Stimulated activated CD4-positive, alpha-beta T cell treated with anti-CD3 and anti-CD28 coated beads, Interleukin-1b, Interleukin-23, amount 100 ng/mL, for 1 hour (primary cell): ENCODE measurements at places on chromosomes 16 and 17.

DNA sequence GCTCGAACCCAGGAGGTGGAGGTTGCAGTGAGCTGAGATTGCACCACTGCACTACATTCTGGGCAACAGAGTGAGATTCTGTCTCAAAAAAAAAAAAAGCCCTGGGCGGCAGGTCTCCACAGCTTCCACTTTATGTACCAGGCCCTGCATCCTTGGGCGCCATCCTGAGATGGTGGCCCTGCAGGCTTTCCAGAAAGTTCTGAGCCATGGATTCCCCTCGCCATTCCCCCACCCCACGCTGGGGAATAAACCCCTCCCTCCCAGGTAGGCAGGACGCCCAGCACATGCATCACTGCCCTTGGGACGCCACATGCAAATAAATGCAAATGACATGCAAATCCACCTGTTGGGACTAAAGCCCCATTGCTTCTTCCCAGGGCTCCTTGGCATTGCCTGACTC is 13.8 kb upstream of the ZNF469 start:
- no peak for DNase-seq

- no peak for DNase-seq
Observed at GRCh38 chr17:60506312-60506711, 19.7 kb downstream of the APPBP2 start.

- DNase-seq, result peak; percentile 4
Observed at GRCh38 chr17:55420776-55421178, 858 bp downstream of the MMD start.

GRCh38 chr17:2194889-2195335 is 108.7 kb downstream of the SMG6 start:
- DNase-seq, result no peak

DNA sequence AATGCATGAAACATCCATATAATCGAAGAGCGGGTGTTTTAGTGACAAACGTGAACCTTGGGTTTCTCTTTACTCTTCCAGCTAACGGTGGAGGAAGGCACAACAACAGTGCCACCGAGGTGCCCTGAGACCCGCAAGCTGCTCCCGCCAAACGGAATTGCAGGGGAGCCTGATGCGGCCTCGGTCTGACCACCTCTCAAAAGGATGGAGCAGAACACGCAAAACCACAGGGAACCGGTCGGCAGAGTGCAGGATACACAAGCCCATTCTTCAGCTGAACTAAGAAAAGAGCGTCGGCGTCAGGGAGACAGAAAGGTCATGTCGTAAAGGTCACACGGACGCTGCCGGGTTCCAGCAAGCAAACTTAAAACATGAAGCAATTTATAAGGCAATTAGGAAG is 109.5 kb upstream of the ZNF750 start:
- no peak for DNase-seq

DNA sequence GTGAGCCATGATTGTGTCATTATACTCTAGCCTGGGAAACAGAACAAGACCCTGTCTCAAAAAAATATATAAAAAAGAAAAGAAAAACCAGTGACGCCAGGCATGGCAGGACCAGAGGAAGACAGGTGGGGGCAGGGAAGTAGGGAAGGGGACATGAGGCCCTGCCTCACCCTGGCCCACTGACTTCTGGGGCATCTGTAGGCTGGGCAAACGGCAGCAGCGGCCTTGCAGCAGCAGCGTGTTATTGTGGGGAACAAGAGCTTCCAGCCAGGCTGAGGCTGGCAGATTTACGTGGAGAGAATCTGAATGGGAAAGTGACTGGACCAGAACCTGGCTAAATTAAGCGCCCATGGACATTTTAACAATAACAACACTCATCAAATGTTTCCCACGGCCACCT is 19.4 kb downstream of the CMTM4 start:
- DNase-seq, result no peak

- DNase-seq, result no peak
Observed at GRCh38 chr16:64312980-64313379, 808.9 kb downstream of the CDH11 start.

- no peak for DNase-seq
Observed at GRCh38 chr16:12096157-12096777, 119.7 kb downstream of the SNX29 start.

- DNase-seq, result no peak
Observed at GRCh38 chr17:57337390-57337789, 81.1 kb downstream of the MSI2 start.
